NCI-H510A treated with DMSO at 0.1 percent for 48 hours (cell line): ENCODE measurements at places on chromosomes 11 and 22.

DNA sequence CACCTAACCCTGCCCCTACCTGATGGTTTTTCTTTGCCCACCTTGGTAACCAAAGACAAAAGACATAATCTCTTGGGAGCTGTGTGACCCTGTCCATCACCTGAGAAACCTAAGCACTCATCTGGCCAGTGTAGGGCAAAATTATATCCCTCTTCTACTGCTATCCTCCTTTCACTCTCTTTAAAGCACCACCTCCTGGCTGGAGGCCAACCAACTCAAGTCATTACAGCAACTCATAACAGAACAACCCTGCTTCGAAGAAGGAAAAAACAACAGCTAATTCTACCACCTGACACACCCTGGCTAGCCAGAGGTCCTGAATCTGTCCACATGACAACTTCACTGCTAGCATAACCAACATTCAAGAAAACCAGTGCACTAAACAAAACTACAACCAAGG lies 45.5 kb downstream of the GAS2 start:
- no peak for DNase-seq

- no peak for DNase-seq
These were observed 54.4 kb upstream of the JAM3 start for GRCh38 chr11:134014511-134014910.

- DNase-seq = no peak
These were observed 2.7 kb downstream of the POU2AF1 start for GRCh38 chr11:111376181-111376871.

GRCh38 chr11:29782447-29782846 lies 234.4 kb downstream of the KCNA4 start:
- DNase-seq = no peak

DNA sequence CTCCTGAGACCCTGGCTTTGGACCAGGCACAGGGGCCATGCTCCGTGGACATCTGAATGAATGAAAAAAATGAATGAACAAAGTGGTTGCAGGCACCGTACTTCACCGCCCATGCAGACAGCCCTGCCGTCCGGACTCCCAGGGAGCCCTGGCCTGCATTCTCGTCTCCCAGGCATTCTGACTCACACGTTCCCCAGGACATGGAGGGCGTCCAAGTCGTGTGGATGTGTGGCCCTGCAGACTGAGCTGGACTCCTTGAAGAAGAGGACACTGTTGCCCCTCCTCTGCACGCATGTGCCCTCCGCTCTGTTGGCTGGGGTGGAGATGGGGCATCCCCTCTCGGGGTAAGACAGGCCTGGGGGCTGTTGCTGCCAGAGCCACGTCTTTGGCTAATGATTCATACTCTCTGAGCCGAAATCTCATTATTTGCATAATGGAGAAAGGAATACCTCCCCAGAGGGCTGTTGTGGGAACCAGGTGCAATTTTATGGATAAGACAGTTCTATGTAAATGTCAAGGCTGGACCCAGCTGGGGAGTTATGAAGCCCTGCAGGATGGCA lies 49.7 kb downstream of the RTL6 start:
- no peak for DNase-seq

DNA sequence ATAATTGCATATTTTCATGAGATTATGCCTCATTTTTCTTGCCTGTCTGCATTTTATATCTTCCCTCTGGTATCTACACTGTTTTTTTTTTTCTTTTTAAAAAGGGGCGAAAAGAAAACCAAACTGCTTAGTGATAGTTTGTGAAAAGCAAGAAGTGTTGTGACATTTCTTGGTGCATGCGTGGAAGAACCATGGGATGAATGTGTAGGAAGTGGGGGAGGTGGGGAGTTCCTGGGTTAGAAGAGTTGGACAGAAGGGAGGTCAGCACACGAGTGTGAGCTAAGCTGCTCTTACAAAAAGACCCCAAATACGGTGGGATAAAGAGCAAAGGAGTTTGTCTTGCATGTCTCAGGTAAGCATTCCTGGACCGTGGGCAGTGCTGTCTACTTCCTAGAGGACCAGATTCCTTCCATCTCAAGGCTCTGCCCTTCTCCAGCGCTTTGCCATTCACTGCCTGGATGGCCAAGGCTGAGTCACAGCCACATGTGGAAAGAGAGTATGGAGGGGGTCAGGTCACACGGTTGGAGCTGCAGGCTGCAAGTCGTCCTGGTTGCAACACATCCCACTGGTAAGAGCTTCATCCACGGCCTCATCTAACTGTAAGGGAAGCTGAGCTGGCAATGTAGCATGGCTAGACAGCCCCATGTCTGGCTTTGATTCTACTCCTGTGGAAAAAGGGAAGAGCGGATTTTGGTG lies 300.6 kb downstream of the DDX10 start:
- no peak for DNase-seq

DNA sequence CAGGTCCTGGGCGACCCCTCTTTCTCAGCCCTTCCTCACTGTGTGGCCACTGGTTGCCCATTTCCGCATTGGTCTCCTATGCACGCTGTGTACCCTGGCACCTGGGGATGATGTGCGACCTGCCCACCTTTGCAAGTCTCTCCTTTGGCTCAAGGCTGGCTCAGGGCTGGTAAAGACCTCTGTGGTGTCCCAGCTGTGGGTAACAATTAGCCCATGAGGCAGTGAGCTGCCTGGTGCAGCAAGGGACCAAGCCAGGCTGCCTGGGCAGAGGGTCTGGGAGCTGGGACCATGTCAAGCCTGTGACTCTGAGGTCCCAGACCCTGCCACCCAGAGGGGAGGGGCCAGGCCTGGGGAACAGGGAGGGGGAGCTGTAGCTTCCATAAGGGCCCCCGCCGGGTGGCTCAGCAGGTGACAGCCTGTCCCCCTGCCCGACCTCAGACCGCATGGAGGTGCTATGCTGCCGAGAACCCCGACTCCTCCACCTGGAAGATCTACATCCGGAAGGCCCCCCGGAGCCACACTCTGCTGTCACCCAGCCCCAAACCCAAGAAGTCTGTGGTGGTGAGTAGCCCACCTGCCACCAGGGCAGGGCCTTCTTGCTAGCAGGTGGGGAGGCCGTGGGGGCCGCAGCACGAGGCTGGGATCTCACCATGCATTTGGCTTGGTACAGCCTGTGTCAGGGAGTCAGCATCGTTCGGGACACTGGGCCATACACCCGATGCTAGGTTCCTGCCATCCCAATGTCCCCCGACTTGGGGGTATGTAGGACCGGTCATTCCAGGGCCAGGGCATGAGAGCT lies 112.5 kb downstream of the KCNQ1OT1 start:
- DNase-seq = no peak

GRCh38 chr11:57288771-57289579 lies 35.8 kb downstream of the TNKS1BP1 start:
- DNase-seq = peak; percentile 27

DNA sequence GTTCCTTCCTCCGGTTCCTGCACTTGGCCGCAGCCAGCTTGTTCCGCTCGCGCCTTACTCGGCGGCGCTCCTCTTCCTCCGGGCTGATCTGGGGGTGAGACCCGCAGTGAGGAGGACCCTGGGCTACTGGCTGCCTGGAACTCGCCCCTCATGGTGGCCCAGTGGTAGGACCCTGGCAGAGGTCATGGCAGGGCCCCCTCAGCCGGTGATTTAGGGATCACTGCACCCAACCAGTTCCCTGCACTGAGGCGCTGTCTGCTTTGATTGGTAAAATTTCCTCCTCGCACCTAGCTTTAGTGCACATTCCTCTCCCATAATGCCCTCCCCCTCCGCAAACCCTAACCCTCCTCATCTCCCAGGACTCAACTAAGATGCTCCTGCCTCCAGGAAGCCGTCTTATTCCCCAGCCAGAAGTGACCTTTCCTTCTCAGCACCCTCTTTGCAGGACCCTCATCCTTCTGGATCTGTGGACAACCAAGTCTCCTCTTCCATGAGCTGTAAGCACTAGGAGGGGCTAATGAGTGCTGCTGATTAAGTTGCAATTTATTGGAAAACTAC lies 3.6 kb downstream of the CCDC85B start:
- no peak for DNase-seq

- DNase-seq = peak; percentile 13
These were observed 1.2 kb downstream of the SCN4B start for GRCh38 chr11:118151431-118151830.

- DNase-seq = no peak
These were observed 6.7 kb upstream of the SYT7 start for GRCh38 chr11:61587541-61587941.

DNA sequence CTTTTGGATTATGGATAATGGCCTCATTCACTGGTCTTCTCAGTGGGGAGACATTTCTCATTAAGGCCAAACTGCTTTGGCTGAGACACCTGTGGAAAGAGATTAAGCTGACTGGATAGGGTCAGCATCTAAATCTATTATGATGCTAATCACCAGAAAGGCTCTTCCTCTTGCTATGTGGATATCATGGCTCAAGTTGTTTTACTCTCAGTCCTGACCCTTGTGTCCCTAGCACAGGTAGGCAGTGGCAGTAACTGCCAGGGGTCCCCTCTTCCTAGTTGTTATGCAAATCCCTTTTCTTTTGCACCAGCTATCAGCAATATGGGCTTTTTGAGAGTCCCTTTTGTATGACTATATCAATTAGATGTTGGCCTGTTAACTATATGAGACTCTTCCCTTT lies 335.7 kb upstream of the PLET1 start:
- DNase-seq = no peak

GRCh38 chr22:33691057-33691630 lies 229.1 kb downstream of the LARGE1 start:
- DNase-seq = no peak

- no peak for DNase-seq
These were observed 30.0 kb upstream of the TLCD5 start for GRCh38 chr11:120295099-120295498.

GRCh38 chr11:40974186-40974795 lies 485.2 kb downstream of the LRRC4C start:
- no peak for DNase-seq

GRCh38 chr22:49550141-49550430 lies 277.6 kb downstream of the BRD1 start:
- no peak for DNase-seq

- no peak for DNase-seq
These were observed 8.2 kb downstream of the OMP start for GRCh38 chr11:77110836-77111235.
